ENCODE measurements at places on chromosomes 3 and 15. TPM values are rescaled to one million over a fixed set of nuclear protein-coding genes. Genes with fewer than 3 reads are reported as not detected.

- DNase-seq: peak; percentile 21
Observed at GRCh38 chr3:47890126-47890827, 87.3 kb downstream of the DHX30 start.

- no peak for DNase-seq
Observed at GRCh38 chr3:171812811-171813210, 2.5 kb upstream of the PLD1 start.

TLR9 gene
- polyA plus RNA-seq: 0.26 TPM

SKOR1 gene
- polyA plus RNA-seq: 0.42 TPM

PARP16 gene
- polyA plus RNA-seq: 24.0 TPM

EIF2B5 gene
- 50.5 TPM for polyA plus RNA-seq

RETNLB gene
- not detected for polyA plus RNA-seq
